ENCODE measurements at places on chromosomes 4 and X.
A peak's percentile ranks its signal among the peaks of the same experiment; 100 is the strongest.

DNA sequence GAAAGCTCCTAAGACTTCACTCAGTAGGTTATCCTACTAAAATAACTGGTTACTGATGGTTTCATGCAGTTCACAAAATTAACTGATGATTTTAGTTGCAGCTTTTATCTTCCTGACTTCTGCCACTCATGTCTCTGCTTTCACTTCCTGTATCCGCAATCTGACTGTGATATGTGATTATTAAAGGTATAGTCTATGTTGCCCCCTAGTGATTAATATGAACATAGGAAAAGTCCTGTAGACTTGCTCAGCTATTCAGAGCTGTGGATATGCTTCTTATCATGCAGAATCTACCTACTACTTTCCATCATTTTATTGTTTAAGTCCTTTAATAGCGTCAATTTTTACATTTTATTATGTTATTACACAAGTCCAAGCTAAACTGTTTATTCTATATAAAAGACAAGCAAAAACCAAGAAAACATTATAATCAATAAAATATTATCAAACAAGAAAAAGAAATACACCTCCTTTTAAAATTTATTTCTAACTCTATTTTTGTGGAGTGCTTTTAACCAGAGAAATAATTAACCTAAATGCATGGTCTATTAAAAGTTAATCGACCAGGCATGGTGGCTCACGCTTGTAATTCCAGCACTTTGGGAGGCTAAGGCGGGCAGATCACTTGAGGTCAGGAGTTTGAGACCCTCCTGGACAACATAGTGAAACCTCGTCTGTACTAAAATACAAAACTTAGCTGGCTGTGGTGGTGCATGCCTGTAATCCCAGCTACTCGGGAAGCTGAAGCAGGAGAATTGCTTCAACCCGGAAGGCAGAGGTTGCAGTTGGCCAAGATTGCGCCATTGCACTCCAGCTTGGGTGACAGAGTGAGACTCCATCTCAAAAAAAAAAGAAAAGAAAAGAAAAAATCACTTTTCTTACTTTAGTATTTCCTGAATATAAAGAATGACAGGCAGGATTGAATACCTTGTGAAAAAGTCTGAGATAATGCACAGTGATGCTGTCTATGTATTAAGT is 40.4 kb upstream of the TLR2 start:
- DNase-seq, result peak; percentile 74

- DNase-seq, result no peak
These were observed 809.7 kb upstream of the NDST4 start for GRCh38 chr4:115923152-115923551.

GRCh38 chr4:53009824-53010223 is 147.7 kb downstream of the RASL11B start:
- DNase-seq, result no peak

DNA sequence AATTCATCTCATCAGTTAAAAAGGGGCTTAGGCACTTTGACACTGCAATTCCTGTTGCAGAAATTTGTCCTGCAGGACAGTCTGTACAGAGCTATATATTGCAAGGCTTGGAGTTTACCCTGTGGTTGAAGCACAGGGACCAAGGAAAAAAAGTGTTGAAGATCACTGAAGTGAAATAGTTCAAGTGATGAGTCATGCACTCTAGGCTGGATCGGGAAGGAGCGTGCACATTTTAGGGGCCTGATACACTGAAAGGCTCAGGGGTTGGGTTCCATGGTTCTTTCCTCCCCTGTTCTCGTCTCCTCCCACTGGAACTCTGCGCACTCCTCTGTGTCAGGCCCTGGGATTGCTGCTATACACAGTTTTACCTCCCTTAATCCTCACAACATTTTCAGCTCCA is 104.9 kb upstream of the ARMCX2 start:
- peak; percentile 3 for DNase-seq

- DNase-seq, result no peak
These were observed 41.8 kb downstream of the AWAT2 start for GRCh38 chrX:70007946-70008345.

DNA sequence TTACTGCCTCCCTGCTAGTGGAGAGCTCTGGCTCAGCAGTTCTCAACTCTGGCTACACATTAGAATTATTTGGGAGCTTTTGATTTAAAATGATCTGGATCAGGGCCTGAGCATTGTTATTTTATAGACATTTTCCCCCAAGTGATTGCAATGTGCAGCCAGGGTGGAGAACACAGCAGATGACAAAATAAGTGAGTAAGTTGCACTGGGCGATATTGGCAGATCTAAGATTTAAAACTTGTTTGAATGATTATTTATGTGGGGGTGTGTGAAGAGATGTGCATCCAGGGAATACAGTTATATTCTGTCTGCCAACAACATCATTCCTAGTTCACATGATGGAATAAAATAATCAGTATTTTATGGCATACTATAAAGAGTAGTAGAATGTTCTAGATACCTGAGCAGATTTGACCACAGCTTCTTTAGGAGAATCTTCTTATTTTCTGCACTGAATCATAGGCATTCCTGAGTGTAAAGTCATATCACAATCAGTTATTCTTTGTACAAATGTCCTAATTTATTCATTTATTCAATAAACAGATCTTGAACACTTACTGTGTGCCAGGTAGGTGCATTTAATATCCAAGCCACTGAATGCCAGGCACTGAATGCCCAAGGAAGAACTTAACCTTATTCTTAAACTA is 123.9 kb downstream of the UCHL1 start:
- DNase-seq, result peak; percentile 54

- DNase-seq, result peak; percentile 48
These were observed 4.8 kb downstream of the CXCL3 start for GRCh38 chr4:74033739-74034138.

GRCh38 chrX:48896611-48897011 is 957 bp downstream of the TIMM17B start:
- DNase-seq, result no peak

- no peak for DNase-seq
These were observed 945.5 kb upstream of the AGA start for GRCh38 chr4:178387756-178388155.

DNA sequence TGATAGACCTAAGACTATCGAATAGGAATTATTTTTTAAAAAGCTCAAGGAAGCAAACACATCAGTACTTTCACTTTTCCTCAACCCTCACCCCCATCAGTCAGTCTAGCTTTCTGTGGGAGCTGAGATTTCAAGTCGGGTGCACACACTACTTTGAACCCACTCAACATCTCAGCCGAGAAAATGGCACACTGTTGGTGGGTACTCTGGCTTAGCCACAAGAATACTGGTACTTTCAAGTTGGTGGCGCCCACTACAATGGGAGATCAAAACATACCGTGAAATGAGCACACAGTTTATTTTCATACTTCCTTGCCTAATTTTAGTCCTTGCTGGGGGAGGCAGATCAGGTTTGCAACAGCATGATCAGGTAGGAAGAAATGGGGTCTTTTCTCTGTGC is 10.2 kb downstream of the CD40LG start:
- DNase-seq, result no peak

- no peak for DNase-seq
These were observed 68.1 kb downstream of the MTMR1 start for GRCh38 chrX:150761176-150761818.

DNA sequence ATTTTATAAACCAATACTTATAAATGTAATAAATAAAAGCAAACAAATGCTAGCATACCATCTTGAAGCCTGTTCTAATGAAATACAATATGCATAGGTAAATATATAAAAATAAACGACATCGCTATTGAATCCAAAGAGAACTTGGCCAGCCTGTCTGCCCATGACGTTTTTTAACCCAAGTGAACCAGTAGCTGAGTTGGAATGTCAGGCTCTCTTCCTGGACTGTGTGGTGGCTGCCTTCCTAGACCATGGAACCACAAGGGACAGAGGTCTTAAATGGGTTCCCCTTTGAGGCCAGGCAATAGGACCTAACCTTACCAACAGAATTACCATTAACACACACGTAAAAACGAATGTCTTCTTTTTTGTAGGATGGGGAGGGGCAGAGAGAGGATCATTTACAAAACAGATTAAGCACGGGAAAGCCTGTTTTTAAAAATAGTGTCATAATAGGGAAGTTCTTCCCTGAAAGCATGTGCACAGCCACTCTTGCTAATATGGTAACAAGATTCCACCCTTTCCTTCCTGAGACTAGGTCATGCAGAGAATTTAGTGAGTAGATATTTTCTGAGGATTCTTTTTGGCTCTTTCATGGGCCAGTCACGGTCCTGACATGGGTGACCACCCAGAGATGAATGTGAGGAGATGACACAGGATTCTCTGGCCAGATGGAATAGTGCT is 69.4 kb upstream of the ACSL1 start:
- DNase-seq, result no peak

DNA sequence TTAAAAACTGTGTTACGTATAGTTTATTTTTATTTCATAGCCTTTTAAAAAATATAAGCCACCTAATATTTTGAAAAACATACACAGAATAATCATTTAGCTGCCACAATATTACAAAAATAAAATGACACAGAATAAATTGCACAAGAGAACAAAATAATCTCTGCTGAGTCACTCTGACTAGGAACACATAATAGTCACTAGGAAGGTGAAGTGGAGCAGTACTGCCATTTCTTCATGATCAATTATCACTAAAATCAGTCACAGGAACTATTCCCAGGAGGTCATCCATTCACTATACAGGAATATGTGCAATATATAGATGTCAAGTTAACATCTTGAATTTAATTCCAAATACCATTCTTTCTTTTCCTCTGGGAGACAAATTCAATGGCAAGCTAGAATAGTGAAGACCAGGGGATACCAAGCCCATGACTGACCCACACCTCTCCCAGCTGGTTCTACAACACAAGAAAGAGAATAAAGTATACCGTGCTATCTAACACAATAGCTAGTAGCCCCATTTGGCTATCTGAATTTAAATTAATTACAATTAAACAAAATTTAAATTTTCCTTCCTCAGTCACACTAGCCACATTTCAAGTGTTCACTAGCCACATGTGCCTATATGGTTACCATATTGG is 5.9 kb downstream of the SMIM43 start:
- DNase-seq, result no peak

GRCh38 chrX:70001708-70002341 is 47.9 kb downstream of the AWAT2 start:
- no peak for DNase-seq

- DNase-seq, result no peak
These were observed 43.6 kb downstream of the TMEM131L start for GRCh38 chr4:153509724-153510123.

- DNase-seq, result no peak
These were observed 186.4 kb downstream of the DCTD start for GRCh38 chr4:182730791-182731190.

DNA sequence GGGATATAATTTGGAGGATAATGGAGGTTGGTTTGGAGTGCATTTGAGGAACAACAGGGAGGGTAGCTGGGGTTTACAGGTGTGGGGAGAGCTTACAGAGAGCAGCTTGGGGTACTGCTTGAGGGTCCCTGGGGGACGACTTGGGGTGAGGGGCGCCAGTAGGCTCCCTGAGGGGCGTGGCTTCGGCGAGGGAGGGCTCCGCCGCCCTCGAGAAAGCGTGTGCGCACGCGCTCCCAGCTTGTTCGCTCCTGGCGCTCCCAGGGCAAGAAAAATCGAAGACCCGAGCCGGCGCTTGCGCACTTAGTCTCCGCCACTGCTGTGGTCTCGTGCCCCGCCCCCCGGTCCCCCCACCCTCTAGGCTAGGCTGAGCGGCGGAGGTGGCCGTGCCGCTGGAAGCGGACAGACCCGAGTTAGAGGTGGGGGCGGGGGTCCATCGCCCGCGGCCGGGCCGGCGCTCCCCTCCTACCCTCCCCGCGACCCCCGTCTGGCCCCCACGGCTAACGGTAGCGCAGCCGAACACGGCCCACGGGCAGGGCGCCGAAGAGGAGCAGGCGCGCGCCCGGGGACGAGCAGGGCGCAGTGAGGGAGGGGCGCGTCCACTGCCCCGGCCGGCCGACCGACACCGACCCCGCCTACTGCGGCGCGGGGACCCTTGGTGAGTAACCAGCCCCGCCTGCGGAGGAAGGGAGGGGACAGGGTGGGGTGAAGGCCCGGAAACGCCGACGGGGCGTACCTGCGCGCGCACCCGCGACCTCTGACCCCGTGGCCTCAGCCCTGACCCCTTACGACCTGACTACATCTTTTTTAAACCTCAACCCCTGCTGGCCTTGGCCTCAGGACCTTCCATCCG is 5.4 kb upstream of the CCDC120 start:
- peak; percentile 49 for DNase-seq
